ENCODE measurements at places on chromosomes 12 and 14. TPM values are rescaled to one million over a fixed set of nuclear protein-coding genes. Genes with fewer than 3 reads are reported as not detected.

Gene KRT85
- polyA plus RNA-seq, result not detected

Gene LRRC10
- polyA plus RNA-seq, result not detected

DNA sequence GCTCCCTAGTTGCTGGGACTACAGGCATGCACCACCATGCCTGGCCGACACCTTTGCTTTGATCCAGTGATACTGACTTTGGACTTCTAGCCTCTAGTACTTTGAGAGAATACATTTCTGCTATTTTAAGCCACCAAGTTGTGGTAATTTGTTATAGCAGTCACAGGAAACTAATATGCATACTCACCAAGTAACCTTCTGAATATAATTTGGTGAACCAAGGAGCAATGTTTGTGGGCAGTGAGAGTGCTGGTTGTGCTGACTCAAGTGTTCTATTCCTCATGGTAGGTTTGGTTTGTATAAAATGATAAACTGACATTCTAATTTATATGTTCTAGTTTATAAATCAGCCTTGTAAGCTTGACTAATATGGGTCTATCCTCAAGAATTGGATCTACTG is 42.4 kb upstream of the MMP19 start:
- DNase-seq, result no peak
- no peaks in the 10 kb centered on the region for H3K4me1 ChIP-seq
- H3K36me3 ChIP-seq, result no peaks in the 10 kb centered on the region
- no peak overlapping the region for H3K27ac ChIP-seq
- no peak overlapping the region for H3K4me3 ChIP-seq

- H3K27me3 ChIP-seq, result no peaks in the 10 kb centered on the region
- H3K27ac ChIP-seq, result peak overlapping the region; percentile 94
Measured at GRCh38 chr14:50117456-50117855, 1.1 kb upstream of the VCPKMT start.

DNA sequence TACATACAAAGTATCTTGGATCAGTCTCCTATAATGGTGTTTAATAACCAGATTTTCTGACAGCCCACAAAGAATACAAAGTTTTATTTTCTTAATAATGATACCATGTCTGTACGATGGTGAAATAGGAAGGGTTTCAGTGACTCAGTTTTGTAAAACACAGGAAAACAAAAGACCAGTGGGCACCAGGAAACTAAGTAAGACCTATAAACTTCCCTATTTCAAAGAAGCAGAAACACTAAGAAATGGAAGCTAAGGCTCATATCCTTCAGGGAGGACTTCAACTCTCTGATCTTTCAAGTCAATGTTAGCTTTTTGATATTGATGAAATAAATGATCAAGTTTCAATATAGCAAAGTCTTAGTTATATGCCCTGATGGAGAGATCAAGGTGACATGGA is 196.0 kb downstream of the DUSP6 start:
- no peak overlapping the region for H3K4me3 ChIP-seq
- no peaks in the 10 kb centered on the region for H3K36me3 ChIP-seq
- H3K27ac ChIP-seq, result no peak overlapping the region
- no peaks in the 10 kb centered on the region for H3K4me1 ChIP-seq

GRCh38 chr12:119157978-119158377 is 20.8 kb upstream of the HSPB8 start:
- no peak overlapping the region for H3K4me3 ChIP-seq
- no peaks in the 10 kb centered on the region for H3K4me1 ChIP-seq
- H3K27me3 ChIP-seq, result peaks cover 4% of the 10 kb centered on the region
- DNase-seq, result no peak
- H3K27ac ChIP-seq, result no peak overlapping the region
- no peaks in the 10 kb centered on the region for H3K36me3 ChIP-seq

Gene OR6C4
- not detected for polyA plus RNA-seq

DNA sequence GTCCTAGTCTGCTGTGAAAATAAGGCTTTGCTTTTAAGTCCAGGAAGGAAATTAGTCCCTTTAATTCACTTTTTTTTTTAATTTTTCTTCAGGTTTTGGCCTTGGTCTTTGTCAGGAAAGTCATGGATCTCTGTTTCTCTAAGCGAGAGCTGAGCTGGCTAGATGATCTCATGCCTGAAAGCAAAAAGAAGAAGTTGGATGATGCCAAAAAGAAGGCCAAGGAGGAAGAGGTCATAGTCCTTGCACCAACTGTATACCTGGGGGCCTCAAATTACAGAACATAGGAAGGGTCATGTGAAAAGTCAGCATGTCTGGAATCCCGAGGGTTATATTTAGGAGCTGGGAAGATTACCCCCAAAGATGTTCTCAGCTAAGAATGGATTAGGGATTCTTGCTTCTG is 72.3 kb downstream of the SLC4A8 start:
- H3K27me3 ChIP-seq, result no peaks in the 10 kb centered on the region
- DNase-seq, result no peak
- H3K4me3 ChIP-seq, result no peak overlapping the region

- no peak overlapping the region for H3K27ac ChIP-seq
- H3K27me3 ChIP-seq, result no peaks in the 10 kb centered on the region
- H3K36me3 ChIP-seq, result no peaks in the 10 kb centered on the region
- H3K4me1 ChIP-seq, result no peaks in the 10 kb centered on the region
- DNase-seq, result no peak
Measured at GRCh38 chr12:61797266-61797665, 462.9 kb upstream of the USP15 start.

Gene GRIN2B
- polyA plus RNA-seq, result not detected

DNA sequence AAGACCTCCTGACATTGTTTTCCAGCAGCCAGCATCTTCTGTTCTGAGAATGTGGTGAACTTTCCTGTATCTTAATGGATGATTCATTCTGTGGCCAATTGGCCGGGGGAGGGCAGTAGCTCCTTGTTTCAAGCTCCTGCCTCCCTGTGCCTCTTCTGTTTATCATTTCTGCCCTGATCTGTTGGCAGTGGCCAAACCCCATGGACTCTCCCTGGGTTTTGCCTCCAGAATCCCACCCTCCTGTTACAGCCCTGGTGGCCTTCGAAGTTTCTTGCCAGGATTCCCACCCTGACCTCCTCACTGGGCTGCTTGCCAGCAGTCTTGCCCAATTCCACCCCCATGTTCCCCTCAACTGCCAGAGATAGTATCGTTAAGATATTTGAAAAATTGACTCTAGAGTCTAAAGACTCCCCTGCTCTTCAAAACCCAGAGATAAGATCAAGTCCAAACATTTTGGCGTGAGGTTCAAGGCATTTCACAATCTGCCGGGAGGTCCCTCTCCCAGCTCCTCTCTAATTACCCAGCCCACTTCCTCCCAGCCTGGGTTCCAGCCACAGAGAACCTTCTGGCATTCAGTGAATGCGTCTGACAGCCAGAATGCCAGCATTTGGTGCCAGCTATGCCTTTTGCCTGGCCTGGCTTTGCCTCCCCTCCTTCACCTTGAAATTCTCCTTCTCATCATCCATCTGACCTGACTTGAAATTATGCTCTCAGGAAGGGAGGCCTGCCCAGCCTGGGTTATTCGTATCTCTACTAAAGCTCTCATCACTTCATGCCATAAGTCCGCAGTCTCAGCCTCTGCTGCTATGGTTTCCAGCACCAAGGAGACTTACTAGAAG is 37.7 kb upstream of the TXNRD1 start:
- no peaks in the 10 kb centered on the region for H3K36me3 ChIP-seq
- H3K27me3 ChIP-seq, result no peaks in the 10 kb centered on the region
- no peak overlapping the region for H3K27ac ChIP-seq
- no peaks in the 10 kb centered on the region for H3K4me1 ChIP-seq
- no peak overlapping the region for H3K4me3 ChIP-seq
- DNase-seq, result no peak

GRCh38 chr12:113246478-113247122 is 25.3 kb downstream of the TPCN1 start:
- no peaks in the 10 kb centered on the region for H3K4me1 ChIP-seq
- no peaks in the 10 kb centered on the region for H3K36me3 ChIP-seq
- no peak for DNase-seq
- no peak overlapping the region for H3K27ac ChIP-seq
- no peaks in the 10 kb centered on the region for H3K27me3 ChIP-seq
- H3K4me3 ChIP-seq, result no peak overlapping the region

GRCh38 chr12:1925684-1926006 is 7.2 kb upstream of the CACNA2D4 start:
- no peaks in the 10 kb centered on the region for H3K36me3 ChIP-seq
- H3K27ac ChIP-seq, result no peak overlapping the region
- H3K4me3 ChIP-seq, result no peak overlapping the region
- H3K27me3 ChIP-seq, result no peaks in the 10 kb centered on the region

DNA sequence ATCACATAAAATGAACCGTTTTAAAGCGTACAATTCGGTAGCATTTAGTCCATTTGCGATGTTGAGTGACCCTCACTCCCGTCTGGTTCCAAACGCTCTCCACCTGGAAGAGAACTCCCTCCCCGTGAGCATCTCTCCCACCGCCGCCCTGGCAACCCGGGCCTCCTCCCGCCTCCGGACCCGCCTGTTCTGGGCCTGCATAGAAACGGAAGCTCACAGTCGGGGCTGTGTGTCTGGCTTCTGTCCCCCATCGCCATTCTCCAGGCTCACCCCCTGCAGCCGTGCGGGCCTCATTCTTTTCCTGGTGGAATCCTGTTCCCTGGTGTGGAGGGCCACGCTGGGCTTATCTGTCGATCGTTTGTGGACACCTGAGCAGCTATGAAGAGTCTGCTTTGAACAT is 17.3 kb downstream of the LRCOL1 start:
- H3K27ac ChIP-seq, result no peak overlapping the region
- no peaks in the 10 kb centered on the region for H3K27me3 ChIP-seq
- DNase-seq, result no peak
- no peaks in the 10 kb centered on the region for H3K36me3 ChIP-seq
- H3K4me3 ChIP-seq, result no peak overlapping the region

DNA sequence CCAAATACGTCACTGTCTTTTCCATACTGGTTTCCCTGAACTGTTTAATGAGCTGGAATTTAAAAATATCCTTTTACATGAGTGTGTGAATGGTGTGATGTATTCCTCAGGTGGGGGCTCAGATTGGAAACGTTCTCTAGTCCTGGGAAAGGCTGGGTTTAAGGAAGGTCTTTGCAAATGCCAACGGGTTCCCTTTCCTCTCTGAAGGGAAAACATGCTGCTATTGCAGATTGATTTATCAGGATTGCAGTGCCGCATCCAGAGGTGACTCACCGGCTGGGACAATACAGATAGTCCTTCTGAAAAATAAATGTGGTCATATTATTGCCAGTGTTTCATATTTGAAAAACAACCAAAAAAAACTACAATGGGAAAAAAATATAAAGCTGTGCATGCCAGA is 193.1 kb upstream of the FLRT2 start:
- no peak for DNase-seq
- no peaks in the 10 kb centered on the region for H3K27me3 ChIP-seq
- H3K36me3 ChIP-seq, result no peaks in the 10 kb centered on the region
- no peak overlapping the region for H3K27ac ChIP-seq
- no peaks in the 10 kb centered on the region for H3K4me1 ChIP-seq
- H3K4me3 ChIP-seq, result no peak overlapping the region

- peaks cover 16% of the 10 kb centered on the region for H3K27me3 ChIP-seq
- no peak for DNase-seq
- H3K4me3 ChIP-seq, result no peak overlapping the region
Measured at GRCh38 chr14:101446387-101446969, 114.8 kb upstream of the DIO3 start.

DNA sequence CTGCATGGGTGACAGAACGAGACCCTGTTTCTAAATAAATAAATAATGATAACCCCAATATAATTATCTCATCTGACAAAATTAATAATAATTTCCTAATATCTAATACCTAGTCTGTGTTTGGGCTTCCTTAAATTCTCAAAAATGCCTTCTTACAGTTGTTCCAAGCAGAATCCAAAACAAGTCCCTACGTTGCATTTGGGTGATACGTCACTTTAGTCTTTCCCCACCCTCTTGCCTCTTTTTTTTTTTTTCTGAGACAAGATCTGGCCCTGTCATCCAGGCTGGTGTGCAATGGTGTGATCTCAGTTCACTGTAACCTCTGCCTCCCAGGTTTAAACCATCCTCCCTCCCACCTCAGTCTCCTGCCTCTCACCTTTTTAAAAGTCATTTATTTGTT is 26.7 kb downstream of the VEZT start:
- H3K4me3 ChIP-seq, result no peak overlapping the region
- no peaks in the 10 kb centered on the region for H3K4me1 ChIP-seq
- H3K36me3 ChIP-seq, result no peaks in the 10 kb centered on the region
- no peak for DNase-seq

Gene TCL1B
- polyA plus RNA-seq, result not detected

DNA sequence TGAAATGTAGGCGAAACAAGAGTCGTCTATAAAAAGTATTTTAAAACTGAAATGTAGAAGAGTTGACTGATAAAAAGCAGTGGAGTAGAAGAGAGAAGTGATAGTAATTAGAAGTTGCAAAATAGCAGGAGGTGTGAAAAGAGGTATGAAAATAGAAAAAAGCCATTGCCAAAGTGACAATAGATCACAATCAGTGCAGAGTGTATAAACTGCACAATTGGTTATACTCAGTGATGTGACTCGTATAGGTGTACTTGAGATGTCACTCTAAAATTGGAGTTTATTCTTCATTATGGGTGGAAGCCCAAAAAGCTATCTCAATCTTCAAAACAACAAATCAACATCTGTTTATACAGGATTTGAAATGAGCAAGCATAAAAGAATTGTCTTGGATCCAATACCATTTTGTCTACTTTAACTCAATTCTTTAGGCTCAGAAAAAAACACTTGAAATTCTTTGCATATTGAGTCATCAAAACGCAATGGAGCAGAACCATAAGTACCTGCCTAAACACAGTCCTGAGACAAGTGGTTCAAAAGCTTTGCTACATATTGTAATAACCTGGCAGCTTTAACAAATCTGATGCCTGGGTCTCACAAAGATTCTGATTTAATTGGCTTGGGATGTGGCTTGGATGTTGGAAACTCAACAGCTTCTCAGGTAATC is 8.8 kb downstream of the IKBIP start:
- no peaks in the 10 kb centered on the region for H3K36me3 ChIP-seq
- no peaks in the 10 kb centered on the region for H3K4me1 ChIP-seq
- no peak overlapping the region for H3K27ac ChIP-seq
- H3K4me3 ChIP-seq, result no peak overlapping the region
- DNase-seq, result no peak

GRCh38 chr12:47894068-47894467 is 10.7 kb downstream of the VDR start:
- H3K4me1 ChIP-seq, result no peaks in the 10 kb centered on the region
- H3K4me3 ChIP-seq, result no peak overlapping the region
- no peak for DNase-seq
- H3K27me3 ChIP-seq, result no peaks in the 10 kb centered on the region
- no peaks in the 10 kb centered on the region for H3K36me3 ChIP-seq

Gene MMP17
- not detected for polyA plus RNA-seq

GRCh38 chr14:60250257-60251035 is 1.4 kb downstream of the PPM1A start:
- no peaks in the 10 kb centered on the region for H3K27me3 ChIP-seq
- DNase-seq, result peak; percentile 30
- H3K4me3 ChIP-seq, result peak overlapping the region; percentile 49
- no peaks in the 10 kb centered on the region for H3K36me3 ChIP-seq
- H3K4me1 ChIP-seq, result peaks cover 44% of the 10 kb centered on the region

- no peak overlapping the region for H3K27ac ChIP-seq
- H3K4me1 ChIP-seq, result no peaks in the 10 kb centered on the region
- DNase-seq, result no peak
- H3K36me3 ChIP-seq, result no peaks in the 10 kb centered on the region
- H3K27me3 ChIP-seq, result no peaks in the 10 kb centered on the region
- no peak overlapping the region for H3K4me3 ChIP-seq
Measured at GRCh38 chr14:76090616-76091391, 60.9 kb upstream of the GPATCH2L start.

GRCh38 chr14:62143245-62143644 is 381.0 kb downstream of the SNAPC1 start:
- no peak overlapping the region for H3K4me3 ChIP-seq

- H3K27me3 ChIP-seq, result no peaks in the 10 kb centered on the region
- H3K4me1 ChIP-seq, result no peaks in the 10 kb centered on the region
- DNase-seq, result no peak
- H3K27ac ChIP-seq, result no peak overlapping the region
Measured at GRCh38 chr14:103819503-103820307, 27.7 kb downstream of the PPP1R13B start.
